T-helper 2 cell (primary cell): ENCODE measurements at places on chromosomes 16 and 17.

- no peak for DNase-seq
Observed at GRCh38 chr16:3854750-3855541, 25.6 kb downstream of the CREBBP start.

GRCh38 chr17:17239832-17240231, 2.9 kb upstream of the FLCN start:
- no peak for DNase-seq

DNA sequence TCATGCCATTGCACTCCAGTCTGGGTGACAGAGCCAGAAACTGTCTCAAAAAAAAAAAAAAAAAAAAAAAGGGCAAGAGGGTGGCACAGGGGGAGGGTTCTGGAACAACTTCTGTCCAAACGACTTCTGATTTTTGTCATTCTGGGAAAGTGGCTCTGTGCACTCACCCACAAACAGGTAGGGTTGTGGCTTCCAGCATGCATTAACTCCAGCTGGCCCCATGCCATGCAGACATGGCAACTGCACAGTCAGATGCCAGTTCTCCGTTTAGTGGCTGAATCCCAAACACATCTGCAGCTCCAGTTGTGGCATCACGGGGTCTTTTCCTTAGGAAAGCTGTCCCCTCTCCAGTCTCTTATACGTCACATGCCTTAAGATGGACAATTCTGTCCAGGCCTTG, 30.3 kb downstream of the B4GALNT2 start:
- no peak for DNase-seq

DNA sequence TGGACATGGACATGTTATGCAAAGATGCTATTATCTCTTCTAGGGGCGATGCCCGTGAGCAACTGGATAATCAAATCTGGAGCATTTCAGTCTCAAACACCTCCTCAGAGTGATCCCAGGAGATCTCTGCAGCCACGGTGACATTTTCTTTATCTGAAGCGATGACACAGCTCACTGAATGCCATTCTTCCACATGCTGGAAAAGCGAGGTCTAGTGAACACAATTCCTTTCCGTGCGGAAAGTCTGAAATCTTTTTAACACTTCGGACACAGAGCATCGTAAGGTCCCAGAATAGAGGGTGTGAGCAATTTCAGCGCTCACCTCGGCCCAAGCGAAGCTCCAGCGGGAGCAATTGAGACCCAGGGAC, 531 bp upstream of the HASPIN start:
- DNase-seq = no peak

GRCh38 chr16:14131774-14132695, 60.9 kb downstream of the MRTFB start:
- no peak for DNase-seq

DNA sequence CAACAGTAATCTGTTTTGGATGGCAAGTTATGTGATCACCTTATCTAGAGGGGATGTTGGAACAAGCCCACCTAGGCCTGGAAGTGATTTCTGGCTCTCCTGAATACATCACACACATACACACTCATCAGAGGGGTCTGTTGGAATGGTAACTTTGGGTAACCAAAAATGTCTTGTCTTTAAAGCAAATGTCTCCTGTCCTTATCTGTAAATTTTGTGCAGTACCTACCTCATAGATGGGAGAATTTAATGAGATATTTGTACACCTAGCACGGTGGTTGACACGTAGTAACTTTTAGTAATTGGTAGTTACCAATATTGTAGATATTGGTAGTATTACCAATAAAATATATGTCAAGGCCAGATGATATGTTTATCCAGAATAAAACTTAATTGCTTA, 24.7 kb downstream of the HAPSTR1 start:
- no peak for DNase-seq

DNA sequence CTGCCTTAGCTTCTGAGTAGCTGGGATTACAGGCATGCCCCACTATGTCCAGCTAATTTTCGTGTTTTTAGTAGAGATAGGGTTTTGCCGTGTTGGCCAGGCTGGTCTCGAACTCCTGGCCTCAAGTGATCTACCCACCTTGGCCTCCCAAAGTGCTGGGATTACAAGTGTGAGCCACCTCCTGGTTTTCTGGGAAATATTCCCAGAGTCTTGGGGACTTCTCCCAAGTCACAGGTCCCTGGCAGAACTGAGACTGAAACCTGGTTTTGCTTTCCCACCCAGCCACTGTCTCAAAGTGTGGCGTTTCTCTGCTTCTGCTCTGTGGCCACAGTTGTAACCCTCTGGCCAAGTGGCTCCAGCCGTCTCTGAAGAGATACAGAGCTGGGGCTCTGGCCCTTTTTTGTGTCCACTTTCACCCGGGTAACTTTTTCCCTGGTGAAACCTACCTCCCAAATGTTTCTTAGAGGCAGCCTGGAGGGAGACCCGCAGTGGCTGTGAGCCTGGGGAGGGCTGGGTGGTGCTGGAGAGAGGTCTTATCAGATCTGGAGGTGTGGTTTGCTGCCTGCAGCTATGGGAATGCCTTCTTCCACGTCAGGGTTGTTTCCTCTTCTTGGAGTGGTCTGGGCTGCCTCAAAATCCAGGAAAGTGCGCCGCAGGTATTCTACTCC, 5.1 kb downstream of the KSR1 start:
- no peak for DNase-seq

DNA sequence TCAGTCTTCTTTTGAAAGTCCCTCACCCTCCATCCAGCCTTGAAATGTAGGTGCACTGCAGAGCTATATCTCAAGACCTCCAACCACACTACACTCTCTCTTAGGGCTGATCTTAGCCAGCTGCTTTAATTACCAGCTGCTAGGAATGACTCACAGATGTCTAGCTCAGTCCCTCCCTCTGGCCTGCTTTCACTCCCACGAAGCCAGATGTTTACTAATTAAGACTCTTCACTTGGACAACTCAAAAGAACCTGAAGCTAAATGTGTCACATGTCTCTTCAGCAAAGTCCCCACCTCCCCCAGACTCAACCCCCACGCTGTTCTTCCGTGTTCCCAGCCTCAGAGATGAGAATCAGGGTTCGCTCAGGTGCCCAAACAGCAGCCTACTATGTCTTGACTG, 2.6 kb downstream of the GTF3C1 start:
- peak; percentile 38 for DNase-seq

DNA sequence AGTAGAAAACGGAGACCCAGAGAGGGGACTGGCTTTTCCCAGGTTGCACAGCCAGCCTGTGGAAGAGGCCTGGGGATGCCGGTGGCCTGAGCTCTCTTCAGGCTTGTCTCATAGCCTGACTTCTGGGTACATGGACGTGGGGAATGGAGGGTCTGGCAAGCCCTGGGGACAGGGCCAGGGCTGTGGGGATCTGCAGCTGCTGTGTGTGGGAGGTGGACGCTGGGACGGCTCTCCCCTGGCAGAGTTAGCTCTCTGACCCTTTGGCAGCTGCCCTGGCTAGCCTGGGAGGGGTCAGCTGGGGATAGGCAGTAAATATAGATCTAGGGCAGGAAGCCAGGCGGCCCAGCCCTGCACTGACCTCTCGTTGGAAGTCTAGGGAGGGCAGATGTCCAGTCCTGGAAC, 20.5 kb downstream of the SLC4A1 start:
- no peak for DNase-seq

DNA sequence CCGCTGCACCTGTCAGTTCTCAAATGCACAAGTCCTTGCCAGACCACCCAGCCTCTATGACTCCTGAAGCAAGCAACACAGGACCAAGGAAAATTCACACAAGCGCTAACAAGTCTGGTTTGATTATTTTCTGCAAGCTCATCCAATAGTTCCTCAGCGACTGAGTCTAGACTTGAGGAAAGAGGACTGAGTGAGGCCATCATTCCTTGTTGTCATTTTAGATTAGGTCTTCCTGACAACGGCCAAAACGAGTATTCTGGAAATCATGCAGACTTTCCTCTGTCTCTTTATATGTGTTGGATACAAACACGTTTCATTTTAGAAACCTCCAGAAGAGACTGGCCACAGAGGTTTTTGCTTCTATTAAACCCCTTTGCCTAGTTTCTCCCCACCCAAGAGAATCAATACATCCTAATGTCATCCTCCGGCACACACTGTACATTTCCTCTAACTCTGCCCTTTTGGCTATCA, 561 bp downstream of the CCDC47 start:
- DNase-seq = no peak

DNA sequence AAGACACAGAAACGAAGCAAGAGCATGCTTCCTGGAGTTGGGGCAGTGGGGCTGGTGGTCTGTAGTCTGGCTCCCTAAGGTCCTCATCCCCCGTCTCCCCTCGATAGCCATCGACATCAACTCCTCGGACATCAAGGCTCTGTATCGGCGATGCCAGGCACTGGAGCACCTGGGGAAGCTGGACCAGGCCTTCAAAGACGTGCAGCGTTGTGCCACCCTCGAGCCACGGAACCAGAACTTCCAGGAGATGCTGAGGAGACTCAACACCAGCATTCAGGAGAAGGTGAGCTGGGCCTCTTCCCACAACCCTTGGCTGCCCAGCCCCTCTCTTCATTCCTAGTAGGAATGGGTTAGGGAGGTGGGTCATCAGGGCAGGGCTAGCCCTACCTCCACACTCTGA, 2.3 kb downstream of the UNC45B start:
- no peak for DNase-seq

- DNase-seq = no peak
Observed at GRCh38 chr17:42005166-42005565, 12.1 kb downstream of the DNAJC7 start.
